LHCN-M2 (cell line): ENCODE measurements at places on chromosomes 7 and 10.

DNA sequence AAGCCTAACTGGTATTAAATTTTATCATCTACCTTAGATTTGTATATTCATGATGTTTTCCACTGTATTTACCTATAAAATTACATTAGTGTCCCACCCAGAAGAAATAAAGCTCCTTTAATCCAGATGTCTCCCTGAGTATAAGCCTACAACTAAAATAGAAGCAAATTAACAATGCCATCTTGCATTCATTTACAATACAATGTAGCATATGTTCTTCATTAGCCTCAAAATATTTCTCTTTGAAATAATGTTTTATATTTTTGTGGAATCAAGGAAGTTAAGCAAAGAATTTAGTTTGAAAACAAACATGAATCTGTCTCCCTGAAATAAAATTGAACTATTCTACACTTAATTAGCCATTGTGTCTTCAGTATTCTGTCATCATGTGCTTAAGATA is 112.3 kb downstream of the CACNA2D1 start:
- DNase-seq: no peak

GRCh38 chr10:124092250-124092859 is 1.0 kb downstream of the CHST15 start:
- peak; percentile 64 for DNase-seq

- no peak for DNase-seq
These were observed 189.9 kb downstream of the EBF3 start for GRCh38 chr10:129774082-129774735.

- no peak for DNase-seq
These were observed 36.1 kb downstream of the DNAJB12 start for GRCh38 chr10:72318418-72319262.

- peak; percentile 55 for DNase-seq
These were observed 852 bp upstream of the KLF6 start for GRCh38 chr10:3785851-3786271.

- no peak for DNase-seq
These were observed 301.9 kb downstream of the LRMDA start for GRCh38 chr10:75733135-75733890.

DNA sequence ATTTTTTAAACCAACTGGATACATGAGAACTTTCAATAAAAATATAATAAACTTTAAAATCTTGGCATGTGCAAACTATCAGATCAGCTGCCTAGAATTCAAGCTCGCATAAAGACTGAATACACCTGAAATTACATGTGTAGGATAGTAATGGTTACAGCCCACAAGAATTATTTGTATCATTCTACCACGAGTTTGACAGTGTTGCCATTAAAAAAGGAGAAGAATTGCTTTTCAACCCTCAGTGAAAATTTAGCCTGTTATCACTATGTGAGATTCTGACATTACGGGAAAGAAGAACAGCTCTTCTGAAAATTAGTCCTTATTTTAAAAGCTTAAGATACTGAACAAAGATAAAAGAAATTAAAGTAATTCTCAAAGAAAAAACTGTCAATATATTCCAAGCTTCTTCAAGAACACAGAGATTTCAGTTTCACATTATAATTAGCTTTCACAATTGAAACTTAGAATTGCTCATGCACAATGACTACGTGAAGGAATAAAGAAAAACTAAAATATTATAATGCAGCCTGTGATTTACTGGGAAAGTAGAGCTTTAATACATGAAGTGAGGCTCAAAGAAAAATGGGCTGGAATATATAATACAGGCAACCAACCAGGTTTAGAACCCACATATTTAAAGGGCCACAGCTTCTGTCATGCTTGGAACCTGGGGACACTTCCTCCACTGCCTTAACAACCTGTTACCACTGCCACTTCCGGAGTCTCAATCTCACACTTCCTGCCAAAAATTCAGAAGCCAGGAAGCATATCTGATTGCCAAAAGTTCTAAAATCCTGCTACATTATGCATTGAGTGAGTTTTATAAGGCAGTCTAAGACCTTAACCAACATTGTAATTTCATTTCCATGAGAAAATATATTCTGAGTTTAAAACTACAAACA is 23.2 kb downstream of the TPK1 start:
- no peak for DNase-seq

DNA sequence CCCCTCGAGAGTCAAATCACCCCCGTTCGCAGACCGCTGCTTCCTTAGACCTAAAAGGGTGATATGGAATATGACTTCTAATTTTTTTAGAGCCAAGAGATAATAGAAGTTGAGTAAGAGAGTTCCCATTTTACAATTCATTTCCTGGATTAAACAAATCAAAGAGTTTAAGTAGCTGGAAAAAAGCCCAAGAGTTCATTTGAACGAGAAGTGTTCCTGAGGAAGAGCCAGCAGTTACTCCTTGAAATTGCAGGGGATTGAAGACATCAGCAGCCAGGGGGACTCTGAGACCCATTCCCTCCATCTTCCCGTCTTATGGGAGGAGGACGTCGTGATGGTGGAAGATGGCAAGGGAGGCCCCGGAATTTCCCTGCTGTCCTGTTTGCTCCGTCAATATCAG is 277.0 kb downstream of the WDR11 start:
- DNase-seq: no peak

GRCh38 chr10:132606031-132606491 is 68.5 kb downstream of the INPP5A start:
- DNase-seq: no peak

DNA sequence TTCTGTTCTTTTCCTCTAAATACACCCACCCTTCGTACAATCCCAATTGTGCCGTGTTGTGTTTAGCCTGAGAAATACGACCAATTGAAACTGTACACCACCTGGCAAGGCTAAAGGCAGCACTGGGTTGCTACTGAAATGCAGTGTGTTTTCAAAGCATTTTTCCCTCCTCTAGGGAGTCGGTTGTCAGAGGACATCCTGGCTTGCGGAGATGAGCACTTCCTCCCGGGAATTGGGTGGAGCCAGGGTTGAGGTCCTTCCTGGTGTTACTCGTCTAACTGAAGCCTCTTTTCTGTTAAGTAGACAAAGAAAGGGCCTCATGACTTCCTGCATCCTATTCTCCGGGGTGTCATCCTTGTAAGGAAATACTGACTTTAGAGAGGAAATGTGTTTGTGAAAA is 133.5 kb downstream of the MTPAP start:
- no peak for DNase-seq

DNA sequence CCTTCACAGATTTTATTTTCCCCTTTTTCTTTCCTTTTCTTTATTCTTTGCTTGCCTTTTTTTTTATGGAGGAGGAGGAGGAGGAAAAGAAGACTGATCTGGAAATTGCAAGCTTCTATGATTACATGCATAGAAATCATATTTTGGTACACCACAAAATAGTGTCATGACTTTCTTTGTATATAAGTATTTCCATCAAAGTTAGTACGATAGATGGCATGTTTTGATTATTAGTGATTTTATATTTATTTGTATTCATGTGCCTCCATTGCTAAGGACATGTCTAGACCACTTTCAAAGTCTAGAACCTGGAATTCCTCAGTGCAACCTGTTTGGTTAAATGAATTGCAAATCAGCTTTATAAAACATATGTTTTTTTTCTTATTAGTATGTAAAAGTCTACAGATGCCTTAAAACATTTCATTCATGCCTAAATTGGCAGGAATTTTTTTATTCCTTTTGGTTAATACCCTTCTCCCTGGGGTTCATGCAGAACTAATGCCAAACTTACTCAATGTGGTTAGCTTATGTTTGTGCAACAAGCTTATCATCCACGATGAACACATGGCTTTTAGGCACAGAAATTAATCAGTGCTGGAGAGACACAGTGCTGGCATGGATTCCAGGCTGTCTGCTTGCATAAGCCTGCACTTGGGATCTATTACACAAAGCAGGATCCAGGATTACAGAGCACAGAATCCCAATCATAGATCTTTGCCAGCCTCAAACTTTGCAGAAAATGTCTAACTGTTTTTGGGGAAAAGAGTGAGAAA is 213.1 kb downstream of the CHRM2 start:
- peak; percentile 97 for DNase-seq

DNA sequence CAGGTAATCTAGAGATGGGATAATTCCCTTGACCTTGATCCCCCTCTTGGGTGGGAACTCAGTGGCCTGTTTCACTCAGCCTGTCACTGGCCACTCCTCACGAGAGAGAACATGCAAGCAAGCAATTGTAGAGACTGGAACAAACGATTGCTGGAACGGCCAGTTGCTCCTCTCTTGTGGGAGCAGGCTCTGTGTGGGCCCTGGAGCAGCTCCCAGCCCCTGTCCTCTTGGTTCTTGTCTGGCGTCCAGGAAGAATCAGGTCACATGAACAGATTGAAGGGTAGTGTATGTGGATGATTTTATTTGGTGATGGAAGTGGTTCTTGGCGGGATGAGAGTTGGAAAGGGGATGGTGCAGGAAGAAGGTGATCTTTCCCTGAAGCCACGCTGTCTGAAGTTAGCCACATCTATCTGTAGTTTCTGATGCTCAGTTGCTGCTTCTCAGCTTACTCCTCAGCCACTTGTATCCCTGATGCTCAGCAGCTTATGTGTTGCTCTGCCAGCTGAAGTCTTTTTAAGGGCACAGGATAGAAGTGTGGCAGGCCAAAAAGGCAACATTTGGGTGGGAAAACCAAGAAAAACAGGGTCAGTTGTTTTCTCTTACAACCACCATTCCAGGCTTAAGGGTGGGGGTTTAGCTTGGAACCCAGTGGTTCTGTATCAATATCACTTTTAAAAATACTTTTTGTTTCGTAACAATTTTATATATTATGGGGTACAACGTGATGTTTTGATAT is 15.9 kb downstream of the RNF133 start:
- no peak for DNase-seq

DNA sequence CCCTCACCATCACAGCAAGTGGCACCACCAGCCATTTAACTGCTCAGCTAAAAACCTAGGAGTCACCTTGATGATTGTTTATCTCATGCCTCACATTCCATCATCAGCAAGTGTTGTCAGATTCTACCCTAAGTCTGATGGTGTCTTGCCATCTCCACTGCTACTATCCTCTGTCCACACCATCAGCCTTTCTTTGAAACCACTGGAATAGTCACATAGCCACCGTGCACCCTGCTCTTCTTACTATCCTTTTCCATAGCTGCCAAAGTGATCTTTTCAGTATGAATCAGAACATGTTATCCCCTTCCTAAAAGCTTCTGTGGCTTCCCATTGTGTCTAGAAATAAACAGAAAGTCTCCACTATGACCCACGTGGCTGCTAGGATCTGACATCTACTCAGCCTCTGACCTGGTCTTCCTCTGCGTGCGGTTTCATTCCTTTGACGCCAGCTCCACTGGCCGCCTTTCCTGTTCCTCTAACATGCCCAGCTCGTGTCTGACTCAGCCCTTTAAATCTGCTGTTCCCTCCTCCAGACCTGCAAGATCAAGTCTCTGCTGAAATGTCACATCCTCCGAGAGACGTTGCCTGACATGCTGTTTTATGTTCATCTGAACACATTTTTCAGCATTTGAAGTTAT is 16.5 kb upstream of the CHN2 start:
- DNase-seq: no peak

- no peak for DNase-seq
These were observed 24.3 kb downstream of the PLEKHS1 start for GRCh38 chr10:113775686-113776294.

DNA sequence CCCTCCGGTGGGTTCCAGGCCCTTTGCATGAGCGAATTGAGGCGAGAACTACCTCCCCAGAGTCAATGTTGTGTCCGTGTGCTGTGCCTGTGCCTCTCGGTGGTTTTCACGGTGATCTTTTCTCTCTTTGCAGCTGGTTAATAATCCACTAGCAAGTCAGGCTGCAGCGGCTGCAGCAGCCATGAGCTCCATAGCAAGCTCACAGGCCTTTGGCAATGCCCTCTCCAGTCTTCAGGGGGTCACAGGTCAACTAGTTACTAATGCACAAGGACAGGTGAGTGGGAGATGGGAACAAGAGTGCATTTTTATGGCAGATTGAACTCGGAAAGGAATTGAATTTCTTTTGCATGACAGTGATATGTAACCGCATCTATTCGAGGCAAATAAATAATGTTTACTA is 159.7 kb upstream of the YAE1 start:
- DNase-seq: no peak

DNA sequence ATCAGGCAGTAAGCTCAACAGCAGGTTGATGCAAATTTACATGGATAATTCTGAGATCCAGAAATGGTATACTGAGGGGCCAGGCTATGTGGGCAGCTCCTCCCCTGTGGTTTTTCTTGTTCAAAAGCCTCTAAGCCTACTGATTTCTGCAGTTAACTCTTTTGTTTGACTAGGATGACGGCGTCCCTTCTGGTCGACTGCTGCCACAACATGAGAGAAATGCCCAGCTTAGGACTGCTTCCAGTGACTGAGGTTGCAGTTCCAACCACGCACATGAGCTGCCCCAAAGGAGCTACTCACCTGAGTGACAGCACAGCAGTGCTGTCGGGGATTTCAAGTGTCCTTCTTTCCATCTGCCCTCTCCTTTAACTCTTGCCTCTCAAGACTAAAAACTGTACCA is 973.0 kb upstream of the GHITM start:
- no peak for DNase-seq

GRCh38 chr7:157525491-157525915 is 188.7 kb downstream of the DNAJB6 start:
- DNase-seq: no peak

GRCh38 chr10:69850440-69850839 is 48.7 kb downstream of the COL13A1 start:
- DNase-seq: no peak

GRCh38 chr7:132996581-132997242 is 85.2 kb downstream of the CHCHD3 start:
- no peak for DNase-seq

DNA sequence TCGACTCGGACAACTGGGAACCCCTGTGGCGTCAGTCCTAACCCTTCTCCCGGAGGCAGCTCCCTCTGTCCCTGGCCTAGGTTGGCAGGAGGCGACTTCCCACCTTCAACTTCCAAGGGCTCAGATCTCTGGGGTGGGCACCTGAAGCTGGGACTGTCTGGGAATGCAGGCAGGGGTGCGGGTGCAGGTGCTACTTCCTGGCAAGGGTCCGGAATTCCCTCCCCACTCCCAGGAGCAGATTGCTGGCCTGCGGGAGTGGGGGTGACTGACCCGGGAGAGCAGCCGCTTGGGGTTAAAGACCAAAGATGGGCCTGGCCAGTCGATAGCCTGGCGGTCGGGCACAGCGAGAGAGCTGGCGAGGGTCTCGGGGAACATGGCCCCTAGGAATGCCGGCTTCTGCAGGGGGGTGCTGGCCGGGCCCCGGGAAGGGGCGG is 387 bp downstream of the EPHA1 start:
- DNase-seq: no peak
